ENCODE measurements at places on chromosomes 5 and 9.

DNA sequence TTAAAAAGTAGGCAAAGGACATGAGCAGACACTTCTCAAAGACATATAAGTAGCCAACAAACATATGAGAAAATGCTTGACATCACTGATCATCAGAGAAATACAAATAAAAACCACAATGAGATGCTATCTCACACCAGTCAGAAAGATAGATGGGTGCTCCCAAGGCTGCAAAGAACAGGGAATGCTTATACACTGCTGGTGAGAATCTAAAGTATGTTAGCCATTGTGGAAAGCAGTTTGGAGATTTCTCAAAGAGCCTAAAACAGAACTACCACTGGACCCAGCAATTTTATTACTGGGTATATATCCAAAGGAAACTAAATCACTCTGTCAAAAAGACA, 154.2 kb downstream of the NDUFS4 start:
- no peak for DNase-seq

- DNase-seq: no peak
Observed at GRCh38 chr5:9192266-9192665, 353.6 kb downstream of the SEMA5A start.

DNA sequence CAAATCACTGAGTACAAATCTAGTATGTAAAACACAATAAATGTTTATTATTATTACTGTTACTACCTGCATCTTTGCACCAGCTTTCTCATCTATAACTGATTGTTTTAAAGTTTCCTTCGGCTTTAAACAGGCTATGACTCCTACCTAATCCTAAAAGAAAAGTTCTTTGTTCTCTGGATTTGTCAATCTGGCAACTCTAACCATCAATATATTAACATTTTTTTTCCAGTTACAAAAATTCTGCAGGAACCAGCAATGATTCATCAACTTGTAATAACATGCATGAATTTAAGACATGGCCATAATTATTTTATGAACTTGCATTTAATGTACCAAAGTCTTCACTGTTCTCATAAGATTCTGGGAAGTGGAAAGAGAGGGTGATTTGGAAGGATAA, 228.5 kb downstream of the PIK3R1 start:
- no peak for DNase-seq

GRCh38 chr5:149002761-149003689, 59.8 kb downstream of the SH3TC2 start:
- DNase-seq: no peak

- DNase-seq: no peak
Observed at GRCh38 chr5:137218896-137219295, 280.2 kb downstream of the SPOCK1 start.
